ENCODE measurements at places on chromosomes 7 and 10.
A peak's percentile ranks its signal among the peaks of the same experiment; 100 is the strongest.

GRCh38 chr7:102253973-102254370, 32.7 kb upstream of the SH2B2 start:
- DNase-seq = no peak

- DNase-seq = no peak
Observed at GRCh38 chr10:109727436-109727835, 195.9 kb downstream of the XPNPEP1 start.

DNA sequence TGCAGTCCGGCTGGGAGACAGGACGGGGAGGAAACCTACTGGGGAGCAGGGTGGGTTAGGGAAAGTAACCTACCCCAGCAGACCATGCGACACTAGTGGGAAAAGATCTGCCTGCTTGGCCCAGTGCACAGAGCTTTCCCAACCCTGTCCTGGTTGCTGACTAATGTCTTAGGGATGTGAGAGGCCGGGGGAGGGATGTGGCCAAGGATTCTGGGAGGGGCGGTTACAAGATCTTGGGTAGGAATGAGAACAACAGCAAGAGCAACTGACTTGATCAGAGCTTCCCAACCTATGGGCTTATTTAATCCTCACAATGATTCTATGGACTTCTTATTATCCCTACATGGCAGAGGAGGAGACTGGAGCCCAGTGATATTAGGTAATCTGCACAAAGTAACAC, 24.0 kb upstream of the EIF5AL1 start:
- DNase-seq = peak; percentile 34

DNA sequence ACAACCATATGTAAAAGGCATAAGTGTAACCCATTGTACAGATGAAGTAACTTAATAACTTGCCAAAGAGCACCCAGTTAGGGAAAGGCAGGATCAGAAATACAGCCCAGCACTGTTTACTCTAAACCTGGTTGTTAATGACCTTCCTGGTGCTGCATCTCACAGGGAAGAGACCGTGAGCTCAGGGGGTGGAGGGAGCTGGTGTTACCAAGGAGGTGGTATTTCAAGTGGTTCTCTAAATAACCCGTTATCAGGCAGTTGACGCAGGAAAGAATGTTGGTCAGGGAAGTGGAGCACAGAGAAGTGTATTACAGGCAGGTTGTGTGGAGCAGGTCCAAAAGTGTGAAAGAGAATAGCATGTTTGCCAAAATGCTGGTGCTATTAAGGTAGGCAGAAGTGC, 4.4 kb upstream of the ST7 start:
- DNase-seq = no peak

GRCh38 chr10:48406204-48406603, 99.7 kb downstream of the MAPK8 start:
- DNase-seq = peak; percentile 36

DNA sequence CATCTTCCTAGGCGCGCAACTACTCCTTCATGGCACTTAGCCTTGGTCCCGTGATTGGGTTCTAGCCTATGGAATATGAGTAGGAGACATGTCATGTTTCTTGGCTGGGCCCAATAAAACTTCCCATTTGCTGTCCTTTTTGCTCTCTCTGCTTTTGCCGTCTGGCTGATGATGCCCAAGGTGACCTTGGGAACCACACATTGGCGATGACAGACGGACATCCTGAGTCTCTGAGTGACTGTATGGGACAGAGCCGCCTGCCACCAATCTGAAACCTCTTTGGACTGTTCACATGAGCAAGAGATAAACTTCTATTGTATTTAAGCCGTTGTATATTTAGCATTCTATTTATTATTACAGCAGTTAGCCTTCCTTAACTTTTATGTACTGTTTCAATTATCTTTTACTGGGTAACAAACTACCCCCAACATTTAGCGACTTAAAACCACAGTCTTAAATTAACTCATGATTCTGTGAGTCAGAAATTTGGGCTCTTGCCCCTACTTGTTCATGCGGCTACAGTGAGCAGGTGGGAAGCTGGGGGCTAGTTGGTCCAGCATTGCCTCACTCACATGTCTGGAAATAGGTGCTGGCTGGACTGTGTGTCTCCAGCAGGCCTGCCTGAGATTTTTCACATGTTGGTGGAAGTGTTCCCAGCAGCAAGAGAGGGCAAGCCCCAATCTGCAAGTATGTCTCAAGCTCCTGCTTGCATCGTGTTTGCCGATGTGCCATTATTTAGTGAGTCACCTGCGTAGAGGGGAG, 71.7 kb downstream of the NOD1 start:
- no peak for DNase-seq

DNA sequence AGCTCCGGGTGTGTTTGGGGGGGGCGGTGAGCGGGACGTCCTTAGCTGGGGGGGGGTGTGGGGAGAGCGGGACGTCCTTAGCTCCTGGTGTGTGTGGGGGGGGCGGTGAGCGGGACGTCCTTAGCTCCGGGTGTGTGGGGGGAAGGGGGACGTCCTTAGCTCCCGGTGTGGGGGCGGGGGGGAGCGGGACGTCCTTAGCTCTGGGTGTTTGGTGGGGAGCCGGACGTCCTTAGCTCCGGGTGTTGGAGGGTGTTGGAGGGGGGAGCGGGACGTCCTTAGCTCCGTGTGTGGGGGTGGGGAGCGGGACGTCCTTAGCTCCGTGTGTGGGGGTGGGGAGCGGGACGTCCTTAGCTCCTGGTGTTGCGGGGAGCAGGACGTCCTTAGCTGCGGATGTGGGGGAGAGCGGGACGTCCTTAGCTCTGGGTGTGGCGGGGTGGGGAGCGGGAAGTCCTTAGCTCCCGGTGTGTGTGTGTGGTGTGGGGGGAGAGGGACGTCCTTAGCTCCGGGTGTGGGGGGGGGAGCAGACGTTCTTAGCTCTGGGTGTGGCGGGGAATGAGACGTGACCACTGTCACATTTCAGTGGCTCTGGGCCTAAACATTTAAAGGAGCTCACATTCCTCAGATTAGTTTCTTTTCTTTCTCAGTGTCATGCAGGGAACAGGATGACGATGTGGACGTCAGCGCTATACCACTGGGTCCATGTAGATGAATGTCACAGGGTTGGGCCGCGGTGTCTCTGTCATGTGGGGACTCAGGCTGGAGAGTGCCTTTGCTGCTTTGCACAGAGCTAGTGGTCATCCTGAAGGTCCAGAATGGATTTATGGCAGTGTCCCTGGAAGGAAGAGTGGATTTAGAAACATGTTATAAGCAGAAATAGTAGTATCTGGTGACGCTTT, 7.5 kb downstream of the DYNC2I1 start:
- DNase-seq = peak; percentile 40

DNA sequence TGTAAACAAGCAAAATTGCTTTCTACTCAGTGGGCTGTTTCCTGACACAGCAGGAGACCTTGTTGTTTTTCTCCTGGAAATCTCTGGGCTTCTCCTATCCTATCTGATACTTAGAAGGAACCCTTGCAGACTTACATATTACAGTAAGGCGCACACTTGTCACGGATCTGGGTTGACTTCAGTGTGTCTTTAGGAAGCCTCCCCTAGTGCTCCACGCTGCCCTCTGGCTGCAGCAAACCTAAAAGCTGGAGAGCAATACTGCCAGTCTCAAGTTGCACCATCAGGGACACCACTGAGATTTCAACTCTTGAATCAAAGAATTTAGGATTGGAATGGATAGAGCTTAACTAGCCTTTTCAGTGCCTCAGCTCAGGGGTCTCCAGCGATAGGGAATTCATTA, 495.3 kb downstream of the LRMDA start:
- no peak for DNase-seq

DNA sequence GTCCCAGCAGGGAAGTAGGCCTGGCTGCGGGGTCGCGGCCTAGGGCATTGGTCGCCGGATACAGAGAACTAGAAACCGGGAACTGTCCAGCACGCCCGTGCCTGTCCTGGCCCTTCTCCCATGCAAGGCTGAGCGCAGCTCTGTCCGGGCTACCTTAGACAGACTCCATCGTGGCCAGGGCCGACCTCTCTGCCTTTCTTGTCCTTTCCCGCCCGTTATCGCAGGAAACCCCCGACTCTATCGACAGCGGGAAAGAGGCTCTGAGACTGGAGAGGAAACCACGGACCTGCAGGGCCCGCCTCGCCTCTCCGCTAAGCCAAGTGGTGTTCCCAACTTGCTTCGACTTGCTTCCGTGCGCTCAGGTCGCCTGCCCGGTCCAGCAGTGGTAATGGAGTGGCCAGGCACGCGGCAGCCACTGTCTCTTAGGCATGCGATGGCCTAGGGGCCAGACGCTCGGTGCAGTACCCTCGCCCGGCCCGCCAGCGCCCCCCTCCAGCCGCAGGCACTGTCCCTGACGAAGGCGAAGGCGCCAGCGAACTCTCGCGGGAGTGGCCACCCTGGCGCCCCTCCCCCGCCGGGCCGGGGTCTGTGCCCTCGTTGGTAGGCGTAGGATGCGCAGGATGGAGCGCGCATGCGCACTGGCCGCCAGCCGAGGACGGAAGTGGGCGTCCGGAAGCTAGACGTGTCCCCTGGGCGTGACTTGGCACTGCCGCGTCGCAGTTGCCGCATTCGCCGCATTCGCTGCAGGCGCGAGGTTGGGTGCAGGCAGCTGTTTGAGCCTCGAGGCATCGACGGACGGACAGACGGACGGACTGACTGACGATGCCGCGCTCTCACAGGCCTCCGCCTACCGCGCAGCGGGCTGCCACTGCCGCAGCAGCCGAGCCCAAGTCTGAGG, 54.4 kb downstream of the MCMBP start:
- peak; percentile 16 for DNase-seq

- no peak for DNase-seq
Observed at GRCh38 chr7:101240226-101241014, 2.8 kb upstream of the CLDN15 start.

DNA sequence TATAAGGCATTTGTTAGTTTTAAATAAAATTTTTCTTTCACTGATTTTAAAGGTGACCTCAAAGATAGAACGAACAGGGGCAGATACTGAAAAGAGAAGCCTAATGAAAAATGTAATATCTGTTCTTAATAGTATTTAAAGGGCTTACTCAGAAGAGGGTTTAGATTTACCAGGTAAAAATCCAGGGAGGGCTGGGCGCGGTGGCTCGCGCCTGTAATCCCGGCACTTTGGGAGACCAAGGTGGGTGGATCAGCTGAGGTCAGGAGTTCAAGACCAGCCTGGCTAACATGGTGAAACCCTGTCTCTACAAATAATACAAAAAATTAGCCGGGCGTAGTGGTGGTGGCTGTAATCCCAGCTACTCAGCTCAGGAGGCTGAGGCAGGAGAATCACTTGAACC, 108.3 kb upstream of the CNTNAP2 start:
- no peak for DNase-seq

DNA sequence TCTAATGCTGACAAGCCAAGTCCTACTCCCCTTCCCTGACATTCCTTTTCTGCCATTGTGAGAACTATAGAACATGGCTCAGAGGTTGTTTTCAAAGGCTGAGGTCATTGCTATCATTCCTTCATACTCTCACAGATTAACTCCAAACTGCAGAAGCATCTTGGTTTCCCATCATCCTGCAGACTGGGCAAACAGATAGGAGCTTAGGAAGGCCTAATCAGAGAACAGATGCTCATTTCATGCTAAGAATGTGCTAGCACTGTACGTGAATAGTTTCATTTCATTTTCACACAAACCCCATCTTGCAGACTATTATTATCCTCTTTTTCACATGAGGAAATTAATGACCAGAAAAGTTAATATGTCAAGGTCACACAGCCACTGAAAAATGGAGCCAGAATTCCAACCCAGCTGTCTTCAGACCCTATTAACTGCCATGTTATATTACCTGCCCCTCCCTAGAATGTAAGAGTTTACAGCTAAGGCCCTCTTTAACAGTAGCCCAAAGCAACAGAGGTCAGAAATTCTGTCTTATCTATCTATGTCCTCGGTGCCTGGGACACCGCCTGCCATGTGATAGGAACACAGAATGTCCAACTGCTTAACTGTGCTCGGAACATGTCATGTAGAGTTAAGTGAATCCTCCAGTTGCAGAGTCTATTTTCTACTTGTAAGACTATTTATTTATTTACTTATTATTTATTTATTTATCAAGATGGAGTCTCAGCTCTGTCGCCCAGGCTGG, 2.9 kb upstream of the LCOR start:
- DNase-seq = no peak

GRCh38 chr7:24227603-24228359, 56.2 kb upstream of the NPY start:
- DNase-seq = no peak

GRCh38 chr10:72080042-72080975, 8.0 kb downstream of the SPOCK2 start:
- no peak for DNase-seq

DNA sequence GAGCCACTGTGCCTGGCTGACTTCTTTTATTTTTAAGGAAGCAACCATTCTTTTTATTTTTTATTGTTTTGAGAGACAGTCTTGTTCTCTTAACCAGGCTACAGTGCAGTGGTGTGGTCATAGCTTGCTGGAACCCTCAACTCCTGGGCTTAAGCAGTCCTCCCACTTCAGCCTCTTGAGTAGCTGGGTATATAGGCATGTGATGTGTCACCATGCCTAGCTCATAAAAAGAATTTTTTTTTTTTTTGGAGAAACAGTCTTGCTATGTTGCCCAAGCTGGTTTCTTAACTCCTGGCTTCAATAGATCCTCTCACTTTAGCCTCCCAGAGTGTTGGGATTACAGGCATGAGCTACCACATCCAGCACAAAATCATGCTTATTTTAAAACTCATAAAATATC, 5.8 kb downstream of the MCU start:
- peak; percentile 92 for DNase-seq

- DNase-seq = no peak
Observed at GRCh38 chr10:133467286-133467911, 13.7 kb downstream of the SCART1 start.

DNA sequence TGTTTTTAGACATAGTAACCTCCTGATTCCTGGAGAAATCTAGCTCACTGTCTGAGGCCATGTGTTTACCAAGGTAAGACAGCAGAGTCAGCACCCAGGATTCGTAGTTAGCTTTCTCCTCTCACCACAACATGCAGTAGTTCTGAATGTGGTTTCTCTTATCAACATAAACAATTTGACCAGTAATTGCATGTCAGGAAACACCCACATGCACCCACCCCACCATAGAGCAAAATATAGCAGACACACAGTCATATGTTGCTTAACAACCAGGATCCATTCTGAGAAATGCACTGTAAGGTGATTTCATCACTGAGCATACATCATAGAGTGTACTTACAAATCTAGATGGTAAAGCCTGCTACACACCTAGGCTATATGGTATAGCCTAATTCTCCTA, 1004.0 kb downstream of the ANKRD7 start:
- no peak for DNase-seq

- DNase-seq = no peak
Observed at GRCh38 chr7:122643250-122643649, 55.7 kb downstream of the RNF133 start.

GRCh38 chr10:111093741-111094380, 17.0 kb downstream of the ADRA2A start:
- DNase-seq = peak; percentile 39

GRCh38 chr7:137961200-137962177, 40.4 kb downstream of the CREB3L2 start:
- peak; percentile 79 for DNase-seq

GRCh38 chr7:19095353-19095860, 22.0 kb downstream of the TWIST1 start:
- no peak for DNase-seq

GRCh38 chr10:99731306-99732032, 458 bp downstream of the COX15 start:
- DNase-seq = peak; percentile 39

GRCh38 chr10:80655898-80656297, 118.2 kb downstream of the SH2D4B start:
- no peak for DNase-seq

- peak; percentile 33 for DNase-seq
Observed at GRCh38 chr7:101058355-101058754, 26.9 kb upstream of the TRIM56 start.
